GM23338 (cell line): ENCODE measurements at places on chromosomes 5 and 9.

- peak; percentile 64 for DNase-seq
Observed at GRCh38 chr5:111735583-111736270, 21.3 kb downstream of the NREP start.

DNA sequence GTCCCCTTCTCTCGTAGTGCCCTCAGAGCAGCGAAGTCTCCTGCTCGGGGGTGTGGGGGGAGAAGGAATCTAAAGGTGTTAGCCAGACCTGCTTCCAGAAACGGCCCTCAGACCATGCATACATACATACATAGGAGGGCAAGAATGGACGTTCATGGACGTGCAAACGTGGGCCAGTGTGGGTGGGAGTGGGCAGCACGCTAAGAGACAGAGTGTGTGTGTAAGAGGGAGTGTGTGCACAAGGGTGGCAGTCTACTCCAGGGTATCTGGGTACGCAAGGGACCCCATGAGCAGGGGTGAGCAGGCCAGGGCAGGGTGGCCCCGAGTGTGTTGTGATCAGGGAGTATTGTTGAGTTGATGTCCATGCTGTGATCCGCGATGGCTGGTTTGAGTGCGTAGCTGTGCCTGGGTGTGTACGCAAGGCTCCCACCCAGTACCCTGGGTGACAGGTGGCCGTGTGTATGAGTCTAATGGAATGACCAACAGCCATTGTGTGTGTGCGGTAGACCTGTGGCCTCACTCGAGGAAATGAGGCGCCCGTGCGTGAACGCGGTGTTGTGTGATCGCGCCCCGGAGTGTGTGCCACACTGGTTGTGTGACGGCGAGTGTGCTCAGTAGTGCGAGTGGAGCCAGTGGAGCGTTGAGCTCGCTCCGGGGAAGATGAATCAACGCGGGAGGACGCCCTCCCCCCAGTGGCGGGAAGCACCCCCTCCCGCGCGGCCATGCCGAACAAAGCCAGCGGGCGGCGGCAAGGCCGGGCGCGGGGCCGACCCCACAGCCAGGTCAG is 826 bp downstream of the GPRIN1 start:
- no peak for DNase-seq

GRCh38 chr5:106940301-106940846 is 730.4 kb downstream of the EFNA5 start:
- DNase-seq: no peak

DNA sequence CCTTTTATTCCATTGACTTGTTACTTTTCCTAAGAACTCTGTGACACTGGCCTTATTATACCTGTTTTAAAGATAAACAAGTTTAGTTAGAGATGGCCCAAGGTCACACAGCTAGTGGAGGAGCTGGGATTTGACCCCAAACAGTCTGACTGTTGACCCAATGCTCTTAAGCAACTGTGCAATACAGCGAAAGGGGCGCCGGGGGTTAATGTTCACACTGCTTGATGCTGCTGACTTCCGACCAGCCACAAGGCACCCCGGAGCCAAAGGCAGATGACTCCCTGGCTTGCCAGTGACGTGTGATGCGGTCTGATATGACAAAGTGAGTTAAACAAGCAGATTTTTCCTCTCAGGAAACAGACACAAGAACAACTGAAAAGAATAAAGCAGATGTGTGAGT is 23.9 kb downstream of the PIK3R1 start:
- DNase-seq: peak; percentile 16
